Epithelial cell of prostate (primary cell): ENCODE measurements at places on chromosomes 1 and 21.

GRCh38 chr1:2982615-2983318 lies 38.5 kb upstream of the ACTRT2 start:
- DNase-seq: no peak

DNA sequence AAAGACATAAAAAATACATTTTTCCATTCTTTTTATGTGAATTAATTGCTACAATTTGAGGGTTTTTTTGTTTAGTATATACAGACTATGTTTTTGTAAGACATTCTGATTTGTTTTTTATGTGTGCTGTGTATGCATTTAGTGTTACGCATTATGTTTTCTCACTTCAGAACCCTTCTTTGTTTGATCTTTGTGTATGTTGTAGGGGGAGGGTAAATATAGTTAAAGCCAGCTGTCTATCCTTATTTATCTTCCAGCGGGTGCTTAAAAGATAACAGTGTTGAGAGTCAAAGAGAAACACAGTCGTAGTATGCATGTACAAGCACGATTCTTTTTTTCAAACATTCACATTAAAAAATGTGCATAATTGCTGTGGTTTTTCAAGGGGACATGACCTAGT lies 97.5 kb upstream of the KIAA1614 start:
- DNase-seq: no peak

GRCh38 chr1:91546876-91547275 lies 46.2 kb downstream of the CDC7 start:
- no peak for DNase-seq

- DNase-seq: peak; percentile 46
Observed at GRCh38 chr1:26177182-26177684, at the start of gene CNKSR1. Gene CNKSR1, plus strand, starts transcription at chr1:26177491. Its CDS starts 57 bp downstream, at chr1:26177548.

DNA sequence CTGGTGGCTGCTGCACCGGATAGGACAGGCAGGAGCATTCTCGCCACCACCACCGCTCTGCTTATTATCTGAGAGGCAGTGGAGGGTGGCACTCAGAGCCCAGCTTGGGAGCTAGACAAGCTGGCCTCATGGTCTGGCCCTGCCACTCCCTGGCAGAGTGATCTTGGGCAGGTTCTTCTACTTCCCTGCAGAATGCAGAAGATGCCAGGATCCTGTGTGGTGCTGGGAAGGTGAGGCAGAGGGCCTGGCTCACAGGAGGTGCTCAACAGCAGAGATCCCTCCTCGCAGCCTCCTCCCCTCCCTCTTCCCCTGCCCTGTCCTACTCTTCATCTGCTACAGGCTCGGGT lies 60.4 kb downstream of the ARHGEF10L start:
- DNase-seq: no peak

GRCh38 chr1:202952818-202953217 lies 5.3 kb downstream of the ADIPOR1 start:
- peak; percentile 89 for DNase-seq

- no peak for DNase-seq
Observed at GRCh38 chr21:39150877-39151276, 32.4 kb downstream of the PSMG1 start.

DNA sequence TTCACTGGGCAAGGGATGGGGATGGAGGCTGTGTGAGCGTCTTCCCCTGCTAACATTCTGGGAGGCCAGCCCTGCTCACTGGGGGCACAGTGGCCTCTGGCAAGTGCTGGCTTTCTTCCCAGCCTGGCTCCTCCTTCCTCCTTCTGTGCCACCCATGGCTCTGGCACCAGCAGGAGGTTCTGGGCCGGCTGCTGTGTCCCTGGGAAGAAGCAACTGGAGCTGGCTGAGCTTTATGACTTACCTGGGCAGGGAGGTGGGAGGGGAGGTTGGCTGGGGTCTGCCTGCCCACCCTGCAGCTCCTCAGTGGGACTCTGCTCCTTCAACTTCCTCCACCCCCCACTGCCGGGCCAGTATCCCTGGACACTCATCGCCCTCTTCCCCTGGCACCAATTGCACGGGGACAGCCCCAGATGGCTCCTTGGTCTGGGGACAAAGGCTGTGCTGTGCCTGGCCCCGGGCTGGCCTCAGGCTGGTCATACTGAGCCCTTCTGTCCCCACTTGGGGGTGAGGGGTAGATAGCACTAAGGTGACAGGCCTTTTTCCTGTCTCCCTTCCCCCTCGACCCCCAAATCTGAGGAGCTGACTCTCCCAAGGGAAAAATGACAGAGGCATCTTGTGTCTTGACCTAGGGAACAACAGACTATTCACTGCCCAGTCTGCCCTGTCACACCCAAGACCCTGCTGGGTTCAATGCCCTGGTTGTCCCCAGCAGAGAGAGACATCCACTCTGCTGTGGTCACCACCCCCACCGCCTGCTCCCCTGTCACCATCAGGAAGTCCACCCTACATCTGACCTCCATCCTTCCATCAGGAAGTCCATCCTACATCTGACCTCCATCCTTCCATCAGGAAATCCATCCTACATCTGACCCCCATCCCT lies 14.4 kb downstream of the CDK18 start:
- no peak for DNase-seq

DNA sequence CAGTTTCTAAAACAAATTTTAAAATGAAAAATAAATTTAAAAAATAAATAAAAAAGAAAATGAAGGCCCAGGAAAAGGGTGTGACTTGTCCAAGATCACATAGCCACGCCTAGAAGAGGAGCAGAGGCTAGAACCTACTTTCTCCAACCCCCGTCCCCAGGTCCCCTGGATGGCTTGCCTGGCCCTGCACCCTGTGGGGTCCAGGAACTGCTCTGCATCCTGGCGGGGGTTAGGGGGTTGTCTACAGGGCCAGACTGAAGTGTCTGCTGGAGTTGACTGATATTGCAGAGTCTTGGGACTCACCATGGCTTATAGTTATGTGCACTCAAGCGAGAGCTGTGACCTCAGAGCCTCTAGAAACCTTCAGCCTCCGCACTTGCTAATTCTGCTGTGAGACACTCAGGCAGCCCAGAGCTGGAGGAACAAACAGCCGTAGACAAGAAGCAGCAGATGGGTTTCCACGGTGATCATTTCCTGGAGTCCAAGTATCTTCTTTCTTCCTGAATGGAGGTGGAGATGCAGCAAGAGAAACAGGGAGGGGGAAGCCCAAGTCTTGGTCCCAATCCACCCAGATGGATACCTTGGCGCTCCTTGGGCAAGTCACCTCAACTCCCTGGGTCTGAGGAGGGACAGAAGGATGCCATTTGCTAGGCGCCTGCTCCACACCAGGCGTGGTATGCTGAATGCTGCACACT lies 5.2 kb upstream of the EXTL1 start:
- no peak for DNase-seq

DNA sequence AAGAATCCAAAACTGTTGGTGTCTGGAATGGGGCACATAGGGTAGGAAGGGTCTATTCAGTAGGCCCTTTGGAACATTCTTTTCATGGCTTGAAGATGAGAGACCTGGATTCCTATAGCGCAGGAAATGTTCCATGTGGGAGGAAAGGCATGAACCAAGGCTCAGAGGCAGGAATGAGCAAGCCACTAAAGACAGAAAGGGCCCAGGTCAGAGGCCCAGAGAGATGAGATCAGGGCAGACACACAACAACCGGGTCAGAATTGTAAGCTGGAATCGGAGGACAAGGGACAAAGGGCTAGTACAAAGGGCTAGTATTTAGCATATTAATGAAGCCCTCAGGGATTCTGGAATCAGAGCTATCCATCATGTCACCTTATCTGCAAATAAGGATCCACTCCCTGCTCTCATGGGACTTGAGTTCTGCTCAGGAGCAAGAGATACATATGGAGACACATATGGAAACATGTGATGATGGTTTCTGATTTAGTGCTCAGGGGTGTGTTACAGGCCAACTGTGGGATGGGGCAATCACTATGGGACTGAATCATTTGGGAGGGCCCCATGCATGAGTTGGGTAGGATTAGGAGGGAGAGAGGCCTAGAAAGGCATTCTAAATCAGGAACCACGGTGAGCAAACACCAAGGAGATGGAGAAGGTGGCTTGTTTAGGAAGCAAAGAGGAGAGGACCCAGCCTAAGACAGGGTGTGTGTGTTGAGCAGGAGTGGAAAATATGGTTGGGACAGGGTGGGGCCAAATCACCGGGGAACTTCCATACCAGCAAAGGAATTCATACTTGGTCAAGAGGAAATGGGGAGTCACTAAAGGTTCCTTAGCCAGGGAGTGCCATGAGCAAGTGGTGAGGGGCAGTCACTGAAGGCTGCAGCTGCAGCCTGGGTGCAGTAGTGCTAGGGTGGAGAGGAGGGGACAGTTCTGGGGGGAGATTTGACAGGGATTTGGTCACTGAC lies 8.6 kb downstream of the NECTIN4 start:
- no peak for DNase-seq

DNA sequence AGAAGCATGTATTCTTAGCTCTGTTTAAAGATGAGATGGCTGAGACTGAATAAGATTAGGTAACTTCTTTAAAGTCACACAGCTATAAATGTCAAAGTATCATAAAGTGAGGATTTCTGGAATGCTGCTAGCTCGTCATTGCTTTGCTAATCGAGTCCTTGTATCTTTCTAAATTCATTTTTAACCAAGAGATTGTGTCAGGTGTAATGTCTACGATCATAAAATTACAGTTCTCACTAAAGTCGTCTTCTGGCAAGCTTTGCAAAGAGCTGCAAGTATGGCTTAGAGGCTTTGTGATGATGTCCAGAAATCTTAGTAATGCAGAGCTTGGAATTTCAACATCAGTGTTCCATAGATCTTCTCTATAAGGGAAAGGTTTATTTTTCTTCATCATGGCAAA lies 569.8 kb downstream of the LMO4 start:
- DNase-seq: no peak

DNA sequence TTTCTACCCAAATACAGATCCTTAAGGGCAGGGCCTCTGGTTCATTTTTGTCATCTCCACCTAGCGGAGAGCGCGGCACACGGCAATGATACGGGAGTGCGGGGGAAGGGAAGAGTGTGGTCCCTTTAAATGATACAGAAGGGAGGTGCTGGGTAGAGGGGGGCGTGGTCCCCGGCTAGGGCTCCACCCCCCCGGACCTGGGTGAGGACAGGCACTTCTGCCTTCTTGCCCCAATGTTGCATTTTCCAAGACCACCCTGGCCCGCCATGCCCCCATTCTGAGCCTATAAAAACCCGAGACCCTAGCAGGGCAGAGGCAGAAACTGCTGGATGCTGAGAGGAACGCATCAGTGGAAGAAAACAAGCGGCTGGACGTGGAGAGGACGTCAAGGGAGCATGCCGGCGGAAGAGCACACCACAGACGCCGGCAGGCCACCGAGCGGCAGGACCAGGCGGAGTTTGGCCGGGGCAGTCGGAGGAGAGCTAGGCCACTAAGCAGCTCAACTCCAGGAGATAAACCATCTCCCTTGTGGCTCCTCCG lies 30.0 kb downstream of the LRRC3 start:
- DNase-seq: no peak

DNA sequence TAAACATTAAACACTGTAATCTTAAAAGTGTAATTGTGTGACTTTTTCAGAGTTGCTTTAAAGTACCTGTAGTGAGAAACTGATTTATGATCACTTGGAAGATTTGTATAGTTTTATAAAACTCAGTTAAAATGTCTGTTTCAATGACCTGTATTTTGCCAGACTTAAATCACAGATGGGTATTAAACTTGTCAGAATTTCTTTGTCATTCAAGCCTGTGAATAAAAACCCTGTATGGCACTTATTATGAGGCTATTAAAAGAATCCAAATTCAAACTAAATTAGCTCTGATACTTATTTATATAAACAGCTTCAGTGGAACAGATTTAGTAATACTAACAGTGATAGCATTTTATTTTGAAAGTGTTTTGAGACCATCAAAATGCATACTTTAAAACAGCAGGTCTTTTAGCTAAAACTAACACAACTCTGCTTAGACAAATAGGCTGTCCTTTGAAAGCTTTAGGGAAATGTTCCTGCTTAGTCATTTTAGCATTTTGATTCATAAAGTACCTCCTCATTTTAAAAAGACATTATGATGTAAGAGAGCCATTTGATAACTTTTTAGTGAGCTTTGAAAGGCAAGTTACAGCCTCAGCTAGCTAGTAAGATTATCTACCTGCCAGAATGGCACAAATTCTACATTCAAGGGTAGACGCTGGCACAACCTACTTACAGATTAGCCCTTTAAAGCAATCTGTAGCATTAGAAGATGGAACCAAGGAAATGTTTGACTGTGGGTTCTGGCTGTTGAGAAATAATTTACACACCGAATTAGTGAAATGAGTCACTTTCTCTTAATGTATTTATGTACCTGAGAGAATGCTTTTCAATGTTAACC lies 9.4 kb downstream of the SOD1 start:
- DNase-seq: no peak

DNA sequence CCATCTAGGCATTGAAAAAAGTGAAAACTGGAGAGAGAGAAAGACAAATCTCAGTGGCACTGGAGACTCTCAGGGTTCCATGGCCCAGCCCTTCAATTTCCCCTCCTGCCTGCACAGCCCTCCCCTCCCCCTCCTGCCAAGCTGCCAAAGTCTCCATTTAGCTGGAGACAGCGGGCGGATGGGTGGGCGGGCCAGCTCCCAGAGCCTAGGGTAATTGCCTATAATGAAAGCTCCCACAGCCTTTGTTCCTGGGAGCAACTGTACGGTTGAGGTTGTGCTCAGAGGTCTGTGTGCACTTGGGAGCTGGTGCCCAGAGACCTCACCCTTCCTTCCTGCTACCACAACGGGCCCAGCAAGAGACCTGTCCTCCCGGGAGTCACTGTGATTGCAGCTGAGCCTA lies 89.6 kb downstream of the NAV1 start:
- DNase-seq: no peak
